ENCODE measurements at places on chromosomes 13 and 19.

- no peak for DNase-seq
These were observed 675.3 kb downstream of the DIAPH3 start for GRCh38 chr13:59488436-59488835.

- no peak for DNase-seq
These were observed 4.3 kb downstream of the RNF113B start for GRCh38 chr13:98172590-98173422.

GRCh38 chr13:89393758-89394304, 1722.7 kb downstream of the SLITRK5 start:
- no peak for DNase-seq

DNA sequence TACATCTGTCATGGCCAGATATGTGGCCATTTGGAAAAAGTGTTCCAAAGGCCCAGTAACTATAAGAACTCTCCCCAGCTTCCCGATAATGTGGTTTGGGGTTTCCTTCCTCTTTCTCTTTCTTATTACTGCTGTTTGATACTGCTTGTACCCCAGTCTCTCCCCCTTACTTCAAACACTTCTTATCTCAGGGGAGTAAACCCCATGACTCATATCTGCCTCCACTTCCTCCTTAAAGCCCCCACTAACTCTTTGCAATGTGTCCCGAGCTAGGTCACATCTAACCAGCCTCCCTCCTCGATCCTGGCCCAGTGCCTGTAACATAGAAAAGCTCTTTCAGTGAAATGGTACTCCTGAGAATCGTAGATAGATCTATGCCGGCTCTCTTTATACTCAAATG, 82.4 kb upstream of the STARD13 start:
- DNase-seq: no peak

DNA sequence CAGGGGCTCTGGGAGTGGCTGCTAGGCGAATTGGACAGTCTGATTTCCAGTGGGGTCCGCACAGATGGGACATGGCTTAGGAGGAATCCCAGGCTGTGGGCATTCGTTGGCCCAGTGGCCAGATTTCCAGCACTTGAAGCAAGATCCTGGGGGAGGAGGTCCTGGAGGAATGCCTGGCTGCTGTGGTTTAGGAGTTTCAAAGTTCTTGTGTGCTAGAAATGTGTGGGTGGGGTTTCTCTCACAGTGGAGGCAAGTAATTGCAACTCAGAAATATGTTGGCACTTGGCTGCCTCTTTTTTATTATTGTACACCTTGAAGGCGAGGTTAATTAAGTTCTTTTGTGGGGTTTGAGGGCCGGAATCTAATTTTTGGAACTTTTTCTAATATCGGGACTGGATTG, 17.1 kb downstream of the IGFL3 start:
- no peak for DNase-seq

GRCh38 chr19:50434525-50434924, 1.8 kb downstream of the MYBPC2 start:
- no peak for DNase-seq

- peak; percentile 32 for DNase-seq
These were observed 1.7 kb downstream of the ATP13A1 start for GRCh38 chr19:19661675-19662251.

DNA sequence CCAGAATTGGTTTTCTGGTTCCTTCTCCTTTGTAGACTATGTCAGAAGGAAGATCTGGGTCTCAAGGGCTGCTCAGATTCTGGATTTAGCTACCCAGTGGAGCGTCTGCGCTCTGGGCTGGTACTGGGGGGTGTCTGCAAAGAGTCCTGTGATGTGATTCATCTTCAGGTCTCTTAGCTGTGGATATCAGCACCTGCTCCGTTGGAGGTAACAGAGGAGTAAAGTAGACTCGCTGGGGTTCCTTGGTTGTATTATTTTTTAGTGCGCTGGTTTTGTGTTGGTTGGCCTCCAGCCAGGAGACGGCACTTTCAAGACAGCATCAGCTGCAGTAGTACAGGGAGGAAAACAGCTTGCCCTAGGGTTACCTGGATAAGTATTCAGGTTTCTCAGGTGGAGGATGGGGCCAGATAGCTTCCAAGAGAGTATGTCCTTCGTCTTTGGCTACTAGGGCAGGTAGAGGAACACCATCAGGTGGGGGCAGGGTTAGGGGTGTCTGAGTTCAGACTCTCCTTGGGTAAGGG, 10.4 kb upstream of the KLK15 start:
- DNase-seq: no peak

DNA sequence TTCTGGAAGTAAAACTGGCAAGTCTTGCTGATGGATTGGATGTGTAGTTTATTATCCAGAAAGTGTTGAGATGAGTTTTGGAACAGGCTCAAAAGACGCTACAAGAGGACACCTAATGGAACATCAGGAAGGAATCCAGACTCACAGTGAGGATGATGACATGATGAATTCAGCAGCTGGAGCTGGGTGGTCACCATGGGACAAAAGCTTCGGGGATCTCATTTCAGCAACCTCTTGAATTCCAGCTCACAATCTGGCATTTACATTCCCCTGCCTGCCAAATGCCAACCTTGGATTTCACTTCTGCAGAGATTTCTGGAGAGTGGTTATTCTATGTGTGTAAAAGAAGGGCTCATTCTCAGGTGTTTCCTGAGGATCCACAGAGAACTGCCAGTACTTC, 288.0 kb upstream of the TMTC4 start:
- no peak for DNase-seq

- no peak for DNase-seq
These were observed 24.7 kb downstream of the ZNRF4 start for GRCh38 chr19:5479958-5480357.

- no peak for DNase-seq
These were observed 246.1 kb downstream of the PCDH17 start for GRCh38 chr13:57877601-57878000.

DNA sequence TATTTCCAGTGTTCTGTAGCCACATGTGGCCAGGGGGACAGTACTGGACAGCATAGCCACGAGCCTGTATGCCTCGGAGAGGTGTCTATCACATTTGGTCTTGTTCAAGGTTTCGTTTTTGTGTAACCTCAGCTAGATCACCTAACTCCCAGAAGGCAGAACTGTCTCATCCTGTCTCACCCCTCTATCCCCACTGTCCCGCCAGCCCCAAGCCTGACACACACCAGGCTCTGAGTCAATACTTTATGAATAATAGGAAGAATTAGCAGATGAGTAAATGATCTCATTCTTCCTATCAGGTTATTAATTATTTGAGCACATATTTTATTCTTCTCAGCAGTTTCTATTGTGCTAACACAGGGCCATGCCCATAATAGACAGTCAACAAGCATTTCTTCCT, 132.2 kb downstream of the NUFIP1 start:
- no peak for DNase-seq

- DNase-seq: no peak
These were observed 18.0 kb downstream of the ARHGAP35 start for GRCh38 chr19:46878613-46879375.

DNA sequence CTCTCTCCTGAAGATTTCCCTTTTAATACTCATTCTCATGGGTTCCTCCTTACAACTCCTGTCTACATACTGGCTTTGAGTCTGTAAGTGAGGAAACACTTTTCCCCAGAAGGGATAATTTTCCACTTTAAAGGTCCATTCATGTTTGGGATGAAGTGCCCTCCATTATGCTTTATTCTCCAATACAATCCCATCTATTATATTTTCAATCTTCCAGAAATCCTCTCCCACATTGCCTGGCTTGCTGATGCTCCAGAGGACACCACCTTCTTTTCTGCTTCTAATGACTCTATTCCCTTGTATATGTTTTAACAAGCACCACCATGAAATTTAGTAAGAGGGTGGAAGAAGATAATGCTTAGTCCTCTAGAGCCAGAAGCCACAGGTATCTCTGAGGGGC, 92.7 kb upstream of the NBEA start:
- DNase-seq: no peak

Measured in stimulated activated CD4-positive, alpha-beta T cell treated with anti-CD3 and anti-CD28 coated beads, Interleukin-2, amount 100 ng/mL, for 24 hours (primary cell).